Fibroblast of lung (primary cell): ENCODE measurements at places on chromosomes 16 and 17.

DNA sequence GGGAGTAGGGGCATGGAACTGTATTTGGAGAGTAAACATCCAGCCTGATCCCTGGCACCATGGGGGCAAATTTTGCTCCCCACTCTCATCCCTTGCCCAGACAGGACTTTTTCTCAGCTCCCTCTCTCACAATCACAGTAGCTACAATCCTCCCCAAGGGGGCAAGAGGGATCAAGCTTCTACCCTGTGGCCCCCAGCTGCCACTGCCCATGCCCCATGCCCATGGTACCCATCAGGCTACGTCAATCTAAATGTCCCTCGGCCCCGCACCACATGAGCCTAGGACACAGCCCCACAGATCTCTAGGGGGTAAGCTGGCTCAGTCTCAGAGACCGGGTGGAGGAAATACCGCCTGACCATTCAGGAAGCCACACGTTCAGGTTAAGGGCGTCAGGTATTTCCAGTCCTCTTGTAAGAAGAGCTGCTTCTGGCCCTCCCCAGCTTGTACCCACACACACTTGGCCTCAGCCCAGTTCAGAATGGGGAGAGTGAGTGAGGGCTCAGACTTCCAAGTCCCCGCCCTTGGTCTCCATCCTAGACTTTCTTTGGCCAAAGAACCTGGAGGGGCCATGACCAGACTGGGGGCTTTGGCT lies 1.8 kb downstream of the CACNB1 start:
- peak; percentile 59 for DNase-seq

GRCh38 chr17:77701996-77702395 lies 256.5 kb upstream of the TNRC6C start:
- no peak for DNase-seq

DNA sequence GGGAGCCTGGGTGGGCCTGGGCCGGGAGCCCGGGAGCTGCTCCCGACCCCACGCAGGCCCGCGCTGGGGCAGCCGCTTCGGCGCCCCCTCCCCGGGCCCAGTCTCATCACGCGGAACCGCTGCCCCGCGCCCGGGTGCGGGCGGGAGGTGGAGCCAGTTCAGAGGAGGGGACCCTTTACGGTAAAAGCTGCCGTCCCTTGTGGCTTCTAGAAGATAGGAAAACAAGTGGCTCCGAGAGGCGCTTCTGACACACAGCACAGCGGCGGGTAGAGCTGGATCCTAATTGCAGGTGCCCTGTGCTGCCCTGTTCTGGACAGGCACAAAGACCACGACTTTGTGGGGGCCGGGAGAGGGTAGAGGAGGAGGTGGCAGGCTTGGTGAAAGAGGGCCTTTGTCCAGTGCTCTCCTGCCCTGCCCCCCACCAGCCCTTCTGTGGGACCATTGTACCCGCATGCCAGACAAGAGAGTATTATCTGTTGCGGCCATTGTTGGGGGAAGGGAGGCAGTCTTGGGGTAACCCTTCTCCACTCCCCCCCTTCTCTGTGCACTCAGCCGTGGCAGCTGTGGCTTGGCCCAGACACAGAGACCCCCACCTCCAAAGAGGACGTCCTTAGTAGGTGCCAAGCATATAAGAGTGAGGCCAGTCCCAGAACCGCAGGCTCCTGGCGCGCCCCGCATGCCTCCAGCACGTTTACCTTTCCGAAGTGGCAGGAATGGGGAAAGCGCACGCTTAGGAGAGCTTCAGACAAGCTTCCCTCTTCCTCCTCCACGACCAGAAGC lies 736 bp downstream of the CNP start:
- peak; percentile 17 for DNase-seq

- DNase-seq, result no peak
These were observed 7.0 kb upstream of the TMEM235 start for GRCh38 chr17:78224231-78225087.

DNA sequence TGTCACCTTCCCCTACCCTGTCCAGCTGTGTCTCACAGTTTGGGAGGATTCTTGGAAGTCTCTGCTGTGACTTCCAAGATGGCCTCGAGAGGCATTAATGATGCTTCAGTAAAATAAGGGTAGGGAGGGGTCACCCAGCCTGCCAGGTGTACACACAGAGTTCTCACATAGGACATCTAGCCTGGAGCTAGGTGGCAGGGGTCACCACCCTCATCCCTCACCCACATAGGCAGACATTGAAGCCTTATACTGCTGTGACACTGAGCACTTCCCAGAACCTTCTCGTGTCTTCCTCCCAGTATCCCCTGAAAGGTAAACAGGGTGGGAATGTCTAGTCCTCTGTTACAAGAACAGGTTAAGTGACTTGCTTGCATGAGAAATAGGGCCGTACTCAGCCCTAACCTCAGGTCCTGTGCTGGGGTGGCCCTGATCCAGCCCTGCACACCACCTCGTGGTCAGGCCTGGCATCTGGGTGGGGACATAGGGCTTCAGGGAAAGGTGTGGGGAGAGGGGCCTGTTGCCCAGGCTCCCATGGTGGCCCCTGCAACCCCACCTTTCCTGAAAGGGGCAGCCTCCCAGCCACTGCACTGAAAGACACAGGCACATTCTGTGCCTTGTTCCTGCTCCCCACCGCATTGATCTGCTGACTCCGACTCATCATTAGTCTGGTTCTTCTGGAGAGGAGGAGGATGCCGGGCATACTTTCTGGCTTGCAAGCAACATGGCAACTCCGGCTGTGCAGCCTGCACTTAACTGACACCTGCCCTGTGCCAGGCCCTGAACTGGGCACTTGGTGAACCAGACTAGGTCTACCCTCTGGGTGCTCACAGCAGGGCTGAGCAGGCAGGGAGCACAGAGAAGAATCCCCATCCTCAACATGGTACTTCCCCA lies 3.6 kb upstream of the MMP15 start:
- peak; percentile 47 for DNase-seq

GRCh38 chr16:83727018-83727417 lies 80.8 kb upstream of the HSBP1 start:
- peak; percentile 90 for DNase-seq

DNA sequence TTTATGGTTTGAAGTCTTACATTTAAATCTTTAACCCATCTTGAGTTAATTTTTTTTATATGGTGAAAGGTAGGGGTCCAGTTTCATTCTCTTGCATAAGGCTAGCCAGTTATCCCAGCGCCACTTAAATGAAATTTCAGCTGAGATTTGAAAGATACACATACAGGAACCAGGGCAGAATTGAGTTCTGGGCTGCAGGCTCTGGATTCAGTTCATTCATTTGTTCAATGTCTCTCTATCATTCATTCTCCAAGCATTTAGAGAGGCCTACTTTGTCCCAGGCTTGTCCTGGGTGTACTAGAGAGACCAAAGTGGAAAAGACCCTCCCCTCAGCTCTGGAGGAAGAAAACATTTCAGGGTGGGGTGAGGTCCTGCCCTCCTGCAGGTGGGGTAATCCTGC lies 577 bp upstream of the TRIM72 start:
- DNase-seq, result no peak

DNA sequence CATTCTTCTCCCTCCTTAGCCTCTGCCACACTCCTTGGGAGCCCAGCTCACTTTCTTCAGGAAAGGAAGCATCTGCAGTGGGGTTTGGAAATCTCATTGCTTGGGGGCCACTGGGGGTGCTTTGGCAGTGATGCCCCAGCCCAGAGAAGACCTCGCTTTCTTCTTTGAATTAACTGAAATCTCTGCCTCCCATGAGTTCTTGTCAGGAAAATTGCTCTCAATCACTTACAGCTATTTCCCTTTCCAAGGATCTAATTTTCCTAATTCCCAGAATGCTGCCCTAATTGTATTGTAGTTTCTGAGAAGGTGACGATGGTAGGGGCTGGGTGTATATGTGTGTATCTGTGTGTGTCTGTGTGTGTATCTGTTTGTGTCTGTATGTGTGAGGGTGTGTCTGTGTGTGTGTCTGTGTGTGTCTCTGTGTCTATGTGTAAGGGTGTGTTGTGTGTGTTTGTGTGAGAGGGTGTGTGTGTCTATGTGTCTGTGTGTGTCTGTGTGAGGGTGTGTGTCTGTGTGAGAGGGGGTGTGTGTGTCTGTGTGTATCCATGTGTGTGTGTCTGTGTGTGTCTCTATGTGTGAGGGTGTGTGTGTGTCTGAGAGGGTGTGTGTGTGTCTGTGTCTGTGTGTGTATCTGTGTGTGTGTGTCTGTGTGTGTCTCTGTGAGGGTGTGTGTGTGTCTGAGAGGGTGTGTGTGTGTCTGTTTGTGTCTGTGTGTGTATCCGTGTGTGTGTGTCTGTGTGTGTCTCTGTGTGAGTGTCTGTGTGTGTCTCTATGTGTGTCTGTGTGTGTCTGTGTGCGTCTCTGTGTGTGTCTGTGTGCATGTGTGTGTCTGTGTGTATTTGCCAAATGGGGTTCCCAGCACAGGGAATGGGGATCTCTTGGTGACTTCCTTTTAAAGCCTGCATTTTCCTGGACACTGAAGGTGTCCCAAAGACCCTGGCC lies 83.5 kb upstream of the DNAJA2 start:
- no peak for DNase-seq

DNA sequence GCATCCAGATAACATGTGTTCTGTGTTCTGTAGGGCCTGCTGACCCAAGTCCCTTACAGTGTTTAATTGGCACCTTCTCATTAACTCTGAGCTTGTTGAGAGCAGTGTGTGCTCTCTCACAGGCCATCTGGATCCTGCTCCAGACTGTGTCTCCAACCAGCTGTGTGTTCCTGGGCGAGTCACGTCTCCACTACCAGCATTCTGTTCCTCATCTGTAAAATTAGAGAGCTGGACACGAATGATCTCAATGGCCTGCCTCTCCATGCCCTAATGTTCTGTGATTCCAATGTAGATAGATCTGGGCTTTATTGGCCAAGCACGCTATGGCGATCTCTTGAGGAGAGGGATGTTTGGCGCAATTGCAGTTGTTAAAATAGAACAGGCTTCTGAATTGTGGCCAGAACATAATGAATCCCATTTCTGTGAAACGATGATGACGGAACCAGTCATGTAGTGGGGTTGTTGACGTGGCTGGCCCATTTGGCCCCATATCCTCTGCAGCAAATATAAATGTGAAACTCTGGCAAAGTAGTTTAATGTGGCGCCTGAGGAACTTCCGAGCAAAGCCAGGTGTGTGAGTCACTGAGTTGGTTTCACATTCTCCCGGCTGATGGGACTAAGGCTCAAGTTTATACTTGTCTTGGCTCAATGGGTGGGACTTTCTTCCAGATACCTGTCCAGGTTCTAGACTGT lies 22.2 kb downstream of the TBX4 start:
- DNase-seq, result peak; percentile 80

GRCh38 chr17:16918443-16918842 lies 53.5 kb downstream of the TNFRSF13B start:
- DNase-seq, result no peak

- peak; percentile 54 for DNase-seq
These were observed 331.8 kb upstream of the XYLT1 start for GRCh38 chr16:17802571-17802970.

GRCh38 chr17:51585514-51586104 lies 325.3 kb downstream of the UTP18 start:
- DNase-seq, result no peak

GRCh38 chr17:231966-232807 lies 50.7 kb upstream of the DOC2B start:
- DNase-seq, result no peak

DNA sequence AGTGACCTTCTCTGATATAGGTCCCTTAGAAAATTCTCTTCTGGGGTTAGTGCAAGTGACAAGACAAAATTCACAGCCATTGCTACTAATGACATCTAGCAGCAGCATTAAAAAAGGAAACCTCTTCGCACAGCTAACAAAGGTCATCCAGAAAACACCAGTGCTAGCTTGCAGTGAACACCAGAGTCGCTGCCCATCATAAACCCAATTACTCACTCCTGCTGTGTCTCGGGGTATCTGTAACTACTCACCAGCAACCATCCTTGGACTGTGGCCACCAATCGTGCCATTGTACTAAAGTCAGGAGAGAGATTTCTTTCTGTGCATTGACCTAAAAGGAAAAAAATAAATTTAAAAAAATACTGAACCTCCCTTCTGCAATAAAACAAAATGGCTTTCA lies 1494.7 kb upstream of the CDH8 start:
- DNase-seq, result no peak

DNA sequence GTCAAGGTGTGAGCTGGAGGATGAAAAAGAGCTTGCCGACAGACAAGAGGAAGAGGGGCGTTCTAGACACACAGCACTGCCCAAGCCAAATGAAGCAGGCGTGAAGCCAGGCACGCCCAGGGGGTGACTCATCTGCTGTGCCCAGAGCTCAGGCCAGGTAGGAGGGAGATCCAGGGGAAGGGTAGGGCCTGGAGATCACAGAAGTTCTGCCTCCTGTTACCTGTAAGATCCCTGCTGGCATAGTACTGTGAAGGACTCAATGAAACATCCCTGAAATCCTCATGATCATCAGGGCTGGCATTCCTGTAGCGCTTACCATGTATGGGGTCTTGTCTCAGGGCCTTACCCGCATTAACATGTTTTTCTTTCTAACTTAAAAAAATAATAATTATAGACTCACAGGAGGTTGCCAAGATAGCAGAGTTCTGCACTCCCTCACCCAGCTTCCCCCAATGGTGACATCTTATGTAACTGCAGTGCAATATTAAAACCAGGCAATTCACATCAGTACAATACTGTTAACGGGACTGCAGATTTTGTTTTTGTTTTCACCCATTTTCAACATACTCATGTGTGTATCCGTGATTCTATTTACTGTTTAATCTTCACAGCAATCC lies 158.6 kb downstream of the XYLT1 start:
- no peak for DNase-seq

GRCh38 chr16:1309888-1310831 lies 724 bp downstream of the UBE2I start:
- DNase-seq, result peak; percentile 47

DNA sequence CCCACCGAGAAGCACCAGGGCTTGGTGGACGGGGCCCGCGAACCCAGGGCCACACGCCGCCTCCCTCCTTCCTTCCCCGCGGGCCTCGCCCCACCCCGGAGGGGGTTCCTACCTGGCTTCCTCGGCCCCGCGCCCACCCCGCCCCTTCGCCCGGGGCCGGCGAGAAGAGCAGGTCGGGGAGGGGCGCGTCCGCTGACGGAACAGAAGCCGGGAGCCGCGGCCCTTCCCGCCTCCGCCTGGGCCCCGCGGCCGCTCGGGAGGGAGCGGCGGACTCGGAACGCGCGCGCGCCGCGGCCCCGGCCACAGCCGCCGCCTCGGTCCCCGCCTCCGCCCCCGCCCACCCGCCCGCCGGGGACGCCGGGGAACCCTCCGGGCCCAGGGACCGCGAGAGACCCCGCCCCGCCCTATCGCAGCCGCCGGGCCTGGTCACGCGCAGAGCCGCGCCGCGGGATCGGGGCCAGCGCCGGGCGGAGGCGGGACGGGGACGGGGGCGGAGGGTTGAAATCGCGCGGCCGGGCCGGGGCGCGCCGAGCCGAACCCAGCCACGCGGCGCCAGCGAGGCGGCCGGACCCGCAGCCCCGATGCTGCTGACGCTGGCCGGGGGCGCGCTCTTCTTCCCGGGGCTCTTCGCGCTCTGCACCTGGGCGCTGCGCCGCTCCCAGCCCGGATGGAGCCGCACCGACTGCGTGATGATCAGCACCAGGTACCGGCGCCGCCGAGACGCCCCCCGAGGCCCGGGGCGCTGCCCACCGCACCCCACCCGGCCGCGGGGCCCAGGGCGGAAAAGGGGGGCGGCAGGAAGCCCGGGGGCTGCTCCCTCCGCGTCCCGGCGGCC lies at the start of gene TLCD3A:
TSS of gene TLCD3A (plus strand) at position 530 of the 835 bp plus-strand sequence. CDS start at position 582, 52 bp downstream.
- DNase-seq, result peak; percentile 64

GRCh38 chr17:37017404-37017803 lies 68.7 kb downstream of the AATF start:
- no peak for DNase-seq

- no peak for DNase-seq
These were observed 7.5 kb downstream of the TMEM235 start for GRCh38 chr17:78238823-78239488.

- peak; percentile 93 for DNase-seq
These were observed 1151.9 kb upstream of the GOT2 start for GRCh38 chr16:59886021-59886420.
